RWPE1 (cell line): ENCODE measurements at places on chromosomes 13 and 19.

GRCh38 chr13:59157181-59157580, 1006.5 kb downstream of the DIAPH3 start:
- DNase-seq: no peak

DNA sequence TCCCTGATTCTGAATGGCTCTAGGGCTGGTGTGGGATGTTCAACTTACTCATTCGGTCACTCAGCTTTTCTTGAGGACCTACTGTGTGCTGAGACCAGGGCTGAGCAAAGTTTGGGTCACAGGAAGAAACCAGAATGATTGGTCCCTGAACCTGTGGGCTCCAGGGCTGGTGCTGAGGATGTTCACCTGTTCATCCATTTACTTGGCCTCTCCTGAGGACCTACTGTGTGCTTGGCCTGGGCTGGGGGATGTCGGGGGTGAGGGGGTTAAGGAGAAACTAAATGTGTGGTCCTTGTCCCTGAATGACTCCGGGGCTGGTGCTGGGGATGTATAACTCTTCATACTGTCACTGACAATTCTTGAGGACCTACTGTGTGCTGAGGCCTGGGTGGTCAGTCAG, 10.3 kb downstream of the ZNF835 start:
- DNase-seq: no peak

DNA sequence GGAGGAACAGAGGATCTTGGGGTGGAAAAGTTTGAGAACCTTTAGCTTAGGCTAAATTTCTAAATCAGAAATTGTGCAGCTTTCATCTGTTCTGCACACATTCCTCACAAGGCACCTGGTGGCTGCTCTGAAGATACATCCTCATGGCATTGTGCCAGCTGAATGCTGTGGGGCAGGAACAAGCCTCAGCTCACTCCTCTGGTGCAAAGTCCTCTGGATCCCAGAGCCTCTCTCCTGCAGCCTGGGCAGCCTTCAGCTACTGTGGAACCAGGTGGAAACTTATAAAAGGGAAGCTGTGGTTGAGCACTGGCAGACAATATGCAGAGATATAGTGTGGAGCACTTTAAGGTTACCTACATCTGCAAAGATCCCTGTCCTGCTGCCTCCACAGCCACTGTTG, 72.3 kb downstream of the KCTD12 start:
- DNase-seq: no peak

GRCh38 chr19:34409189-34410164, 5.3 kb downstream of the PDCD2L start:
- no peak for DNase-seq

GRCh38 chr19:35752746-35753350, 4.0 kb downstream of the HSPB6 start:
- DNase-seq: no peak
